ENCODE measurements at places on chromosomes 2 and 18.
A peak's percentile ranks its signal among the peaks of the same experiment; 100 is the strongest.

GRCh38 chr2:149989447-149990063 is 402.0 kb upstream of the MMADHC start:
- no peak for DNase-seq

DNA sequence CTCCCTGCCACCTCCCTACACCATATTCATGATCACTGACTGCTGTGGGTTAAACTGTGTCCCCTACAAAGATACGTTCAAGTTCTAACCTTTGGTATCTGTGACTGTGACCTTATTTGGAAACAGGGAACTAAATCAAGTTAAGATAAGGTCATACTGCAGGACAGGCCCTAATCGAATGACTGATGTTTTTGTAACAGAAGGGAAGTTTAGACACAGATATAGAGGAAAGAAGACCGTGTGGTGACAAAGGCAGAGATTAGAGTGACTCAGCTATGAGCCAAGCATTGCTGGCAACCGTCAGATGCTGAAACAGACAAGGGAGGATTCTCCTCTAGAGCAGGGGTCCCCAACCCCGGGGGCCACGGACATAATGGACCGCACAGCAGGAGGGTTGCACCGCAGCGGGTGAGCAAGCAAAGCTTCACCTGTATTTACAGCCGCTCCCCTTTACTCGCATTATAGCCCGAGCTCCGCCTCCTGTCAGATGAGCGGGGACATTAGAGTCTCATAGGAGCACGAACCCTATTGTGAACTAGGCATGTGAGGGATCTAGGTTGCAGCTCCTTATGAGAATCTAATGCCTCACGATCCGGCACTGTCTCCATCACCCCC is 28.9 kb upstream of the RNF152 start:
- DNase-seq = no peak

DNA sequence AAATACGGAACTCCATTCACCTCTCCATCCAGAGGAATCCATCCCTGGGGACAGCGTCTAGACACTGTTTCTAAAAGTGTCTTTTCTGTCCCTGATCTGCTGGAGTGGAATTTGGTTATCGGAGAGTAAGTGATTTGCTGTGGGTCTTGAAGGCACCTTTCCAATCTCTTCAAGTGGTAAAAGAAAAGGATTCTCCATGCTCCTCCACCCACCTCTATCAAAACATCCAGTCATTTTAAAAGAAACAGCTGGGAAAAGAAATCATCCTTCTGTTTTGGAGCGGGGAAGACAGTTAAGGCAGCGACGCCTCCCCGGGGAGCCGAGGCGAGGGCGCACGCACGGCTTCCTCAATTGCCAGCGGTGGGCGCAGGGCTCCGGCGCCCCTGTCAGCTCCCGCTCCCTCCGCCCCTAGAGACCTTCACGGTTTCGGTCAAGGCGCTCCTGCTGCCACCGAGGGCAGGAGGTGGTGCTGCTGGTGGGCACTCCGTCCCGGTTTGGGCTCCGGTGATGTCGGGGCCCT is 547 bp downstream of the SLC35F5 start:
- DNase-seq = peak; percentile 68

DNA sequence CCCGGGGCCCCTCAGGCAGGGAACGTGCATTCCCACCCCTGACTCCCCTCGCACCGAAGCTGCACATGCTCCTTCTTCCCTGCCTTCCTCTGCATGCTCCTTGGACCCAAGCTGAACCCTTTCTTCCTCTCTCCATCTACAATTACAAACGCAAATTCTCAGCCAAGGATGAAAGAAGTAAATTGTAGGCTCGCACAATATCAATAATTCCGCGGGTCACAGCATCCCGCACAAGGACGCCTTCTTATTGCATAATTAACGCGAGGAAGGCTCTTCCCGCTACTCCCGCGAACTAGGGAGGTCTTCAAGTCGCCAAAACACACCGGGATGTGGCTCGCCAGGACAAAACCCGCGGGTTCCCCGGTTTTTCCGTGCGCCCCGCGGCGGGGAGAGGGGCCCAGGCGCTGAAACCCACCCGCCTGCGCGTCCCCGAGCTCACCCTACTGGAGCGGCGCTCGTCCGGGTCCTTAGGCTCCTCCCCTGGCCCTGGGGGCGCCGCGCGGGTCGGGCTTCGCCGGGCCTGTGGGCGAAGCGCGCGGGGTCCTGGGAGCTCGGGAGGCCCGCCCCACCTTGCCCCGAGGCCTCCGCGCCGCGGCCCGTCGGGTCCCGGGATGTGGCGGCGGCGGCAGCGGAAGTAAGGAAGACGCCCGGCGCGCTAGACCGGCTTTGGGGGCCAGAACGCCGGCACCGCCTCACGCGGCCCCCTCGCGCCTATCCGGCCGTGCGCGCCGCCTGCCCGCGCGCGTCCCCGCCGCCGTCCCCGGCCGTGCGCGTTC is at the start of gene CHST10:
Gene CHST10 (minus strand): TSS at position 734 of the 776 bp plus-strand sequence. CDS start 10,993 bp downstream, outside the sequence.
- peak; percentile 71 for DNase-seq

DNA sequence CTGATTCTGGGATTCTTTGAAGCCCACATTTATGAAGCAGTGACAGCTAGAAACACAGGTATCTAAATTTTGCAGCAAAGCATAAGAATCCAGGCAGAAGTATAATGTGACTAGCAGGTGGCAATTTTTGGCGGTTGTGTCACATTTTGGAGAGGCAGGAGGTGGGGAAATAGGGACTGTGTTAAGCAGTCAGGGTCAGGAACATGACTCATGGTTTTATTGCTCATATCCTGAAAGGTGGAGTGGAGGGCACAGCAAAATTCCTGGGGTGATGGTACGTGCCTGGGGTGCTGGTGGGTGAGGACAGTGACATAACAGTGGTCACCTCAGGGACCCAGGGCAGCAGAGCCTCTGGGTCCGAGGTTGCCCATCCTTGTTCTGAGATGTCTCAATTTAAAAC is 63.5 kb upstream of the TTN start:
- no peak for DNase-seq

DNA sequence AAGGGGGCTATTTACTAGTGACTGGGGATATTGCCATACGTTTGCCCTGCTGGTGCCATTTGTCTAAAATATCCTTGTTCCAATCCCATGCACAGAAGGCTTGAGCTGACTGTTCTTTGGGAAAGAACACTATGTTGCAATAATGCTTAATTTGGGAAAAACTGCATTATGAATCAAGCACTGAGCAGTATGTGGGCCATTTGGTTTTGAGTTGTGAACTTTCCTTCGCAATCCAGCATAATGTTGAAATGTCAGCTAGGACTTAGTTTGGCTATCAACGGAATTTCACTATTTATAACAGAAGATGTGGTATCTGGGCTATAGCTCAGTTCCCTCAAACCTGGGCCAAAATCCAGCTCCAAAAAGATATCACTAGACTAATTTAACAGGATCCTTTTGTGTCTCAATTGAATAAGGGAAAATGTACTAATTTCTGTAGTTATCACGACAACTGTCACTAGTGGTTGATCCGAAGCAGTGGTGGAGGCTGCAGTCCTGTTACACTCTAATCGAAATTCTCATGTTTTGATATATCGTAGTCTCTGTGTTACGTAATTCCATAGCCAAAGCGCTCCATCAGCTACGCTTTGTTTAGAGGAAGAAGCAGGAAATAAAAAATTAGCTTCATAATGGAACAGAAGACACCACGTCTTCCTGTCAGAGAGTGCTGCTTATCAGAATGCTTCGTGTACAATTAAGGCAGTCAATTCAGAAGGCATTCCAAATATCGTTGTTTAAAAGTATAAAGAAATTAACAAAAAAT is 686.8 kb upstream of the SALL3 start:
- DNase-seq = no peak

DNA sequence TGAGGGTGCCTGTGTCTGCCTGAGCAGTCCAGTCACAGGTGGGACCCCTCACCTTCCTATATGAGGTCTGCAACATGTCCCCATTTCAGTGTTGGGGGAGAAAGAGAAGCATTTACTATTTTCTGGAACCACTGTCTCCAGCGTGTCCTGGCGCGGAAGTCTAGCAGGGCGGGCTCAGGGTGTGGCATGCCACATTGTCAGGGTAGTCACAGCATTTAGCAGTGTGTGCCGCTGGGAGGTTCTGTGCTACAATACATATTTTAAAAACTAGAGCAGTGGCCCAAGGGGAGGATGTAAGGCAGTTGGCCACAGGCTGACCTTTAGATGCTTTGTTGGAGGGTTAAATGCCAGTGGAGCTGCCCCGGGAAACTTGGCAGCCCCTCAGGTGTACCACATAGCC is 12.5 kb downstream of the UBE2F start:
- DNase-seq = no peak

Data from stimulated activated CD8-positive, alpha-beta memory T cell treated with anti-CD3 and anti-CD28 coated beads, Interleukin-4, amount 100 ng/mL, for 48 hours (primary cell).